ENCODE measurements at places on chromosomes 11 and 22.

DNA sequence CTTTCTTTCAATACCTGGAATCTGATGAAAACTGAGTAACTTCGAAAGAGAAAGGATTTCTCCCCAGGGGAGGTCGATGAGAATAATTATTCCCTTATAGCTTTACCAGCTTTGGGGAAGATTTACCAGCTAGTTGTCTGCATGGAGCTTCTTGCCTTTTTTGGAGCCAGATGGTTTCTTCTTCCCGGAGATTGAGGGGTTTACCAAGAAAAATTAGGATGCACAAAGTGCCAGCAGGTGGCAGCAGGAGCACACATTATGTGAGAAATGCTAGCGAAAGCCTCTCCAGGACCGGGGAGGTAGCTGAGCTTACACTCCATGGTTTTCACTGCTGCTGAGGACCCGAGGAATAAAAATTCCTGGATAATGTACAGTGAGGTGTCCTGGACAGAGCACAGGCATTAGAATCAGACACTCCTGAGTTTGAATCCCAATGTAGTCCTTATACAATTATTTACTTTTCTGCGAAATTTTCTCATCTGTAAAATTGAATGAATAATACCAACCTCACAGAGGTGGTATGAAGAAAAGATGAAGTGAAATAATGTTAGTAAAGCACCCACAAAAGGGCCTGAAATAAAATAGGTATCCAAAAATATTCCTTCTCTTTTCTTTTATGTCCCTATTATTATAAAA is 46.0 kb upstream of the PARVA start:
- DNase-seq, result peak; percentile 46

DNA sequence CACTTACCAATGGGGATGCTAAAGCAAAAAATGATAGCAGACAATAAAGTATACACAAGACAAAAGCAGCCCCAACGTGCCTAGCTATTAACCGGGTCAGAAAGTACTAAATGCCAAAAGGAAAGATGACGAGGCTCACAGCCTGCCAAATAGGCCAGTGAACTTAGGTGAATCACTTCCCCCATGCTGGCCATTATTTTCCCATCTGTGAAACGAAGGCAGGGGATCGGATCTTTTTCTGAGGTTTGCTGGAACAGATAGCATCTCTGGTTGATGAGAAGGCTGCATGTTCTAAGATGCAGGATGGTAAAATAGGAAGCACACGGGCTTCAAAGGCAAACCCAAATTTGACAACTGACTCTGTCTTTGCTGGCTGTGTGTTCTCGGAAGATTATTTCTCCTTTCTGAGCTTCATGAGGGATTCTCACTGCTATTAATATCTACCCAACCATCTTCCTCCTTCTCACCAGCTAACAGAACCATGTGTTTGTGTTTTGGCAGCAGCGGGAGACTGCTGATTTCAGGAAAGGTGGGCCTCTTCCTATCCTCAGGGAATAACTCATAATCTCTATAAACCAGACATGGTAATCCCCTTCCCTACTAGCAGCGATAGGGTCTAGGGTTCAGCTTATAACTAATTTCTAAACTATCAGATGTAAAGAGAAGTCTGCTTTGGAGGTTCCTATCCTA is 390.7 kb downstream of the LARGE1 start:
- no peak for DNase-seq

DNA sequence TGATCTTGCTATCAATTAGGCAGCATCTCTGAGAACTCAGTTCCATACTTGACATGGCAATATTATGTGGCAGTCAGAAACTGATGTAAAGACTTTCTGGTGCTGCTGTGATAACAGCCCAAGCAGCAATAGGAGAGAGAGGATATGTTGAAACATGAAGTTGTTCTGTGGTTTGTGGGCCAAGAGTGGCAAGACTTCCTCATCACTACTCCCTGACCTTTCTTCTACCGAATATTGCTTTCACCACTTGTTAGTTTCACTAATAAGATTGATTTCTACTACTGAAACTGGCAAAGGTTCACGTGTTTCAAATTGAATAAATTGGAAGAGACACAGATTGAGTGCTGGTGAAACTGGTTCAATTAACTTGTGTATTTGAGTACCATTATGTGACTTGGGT is 852.6 kb upstream of the RAG2 start:
- no peak for DNase-seq

DNA sequence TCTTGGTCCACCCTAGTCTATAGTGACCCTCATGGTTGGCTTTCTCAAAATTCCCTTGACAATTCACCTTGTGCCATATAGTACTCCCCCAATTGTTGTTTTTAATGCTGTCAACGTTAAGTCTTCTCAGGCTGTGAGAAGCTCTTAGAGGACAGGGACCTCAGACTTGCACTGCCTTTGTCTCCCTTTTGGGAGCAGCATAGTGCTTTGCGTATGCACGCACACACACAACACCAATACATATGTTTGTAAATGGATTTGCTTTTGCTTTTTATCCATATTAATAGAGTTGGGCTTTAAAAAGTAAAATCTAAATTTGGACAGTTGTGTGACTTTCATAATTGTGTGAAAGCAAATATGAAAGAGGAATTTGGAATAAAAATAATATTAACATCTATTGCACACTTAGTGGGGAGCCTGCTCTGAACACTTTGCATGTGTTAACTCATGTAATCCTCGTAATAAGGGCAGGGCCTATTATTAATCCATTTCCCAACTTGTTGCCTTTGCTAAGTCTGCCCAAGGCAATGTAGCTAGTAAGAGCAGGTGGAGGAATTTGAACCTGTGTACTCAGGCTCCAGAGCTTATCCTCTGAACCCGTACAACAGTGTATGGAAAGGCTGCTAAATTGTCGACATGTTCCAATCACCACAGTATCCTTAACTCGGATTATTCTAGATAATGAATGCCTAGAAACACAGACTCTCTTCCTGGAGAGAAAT is 257.7 kb upstream of the NARS2 start:
- DNase-seq, result no peak

GRCh38 chr11:85953491-85954143 is 98.4 kb downstream of the CCDC83 start:
- DNase-seq, result no peak

- no peak for DNase-seq
Measured at GRCh38 chr11:61536676-61537270, 28.2 kb downstream of the LRRC10B start.
